AG08395 (cell line): ENCODE measurements at places on chromosomes 1 and 21.

GRCh38 chr1:208201229-208201628 is 43.0 kb downstream of the PLXNA2 start:
- DNase-seq: peak; percentile 95

GRCh38 chr1:108570128-108570527 is 10.2 kb downstream of the EEIG2 start:
- peak; percentile 43 for DNase-seq

DNA sequence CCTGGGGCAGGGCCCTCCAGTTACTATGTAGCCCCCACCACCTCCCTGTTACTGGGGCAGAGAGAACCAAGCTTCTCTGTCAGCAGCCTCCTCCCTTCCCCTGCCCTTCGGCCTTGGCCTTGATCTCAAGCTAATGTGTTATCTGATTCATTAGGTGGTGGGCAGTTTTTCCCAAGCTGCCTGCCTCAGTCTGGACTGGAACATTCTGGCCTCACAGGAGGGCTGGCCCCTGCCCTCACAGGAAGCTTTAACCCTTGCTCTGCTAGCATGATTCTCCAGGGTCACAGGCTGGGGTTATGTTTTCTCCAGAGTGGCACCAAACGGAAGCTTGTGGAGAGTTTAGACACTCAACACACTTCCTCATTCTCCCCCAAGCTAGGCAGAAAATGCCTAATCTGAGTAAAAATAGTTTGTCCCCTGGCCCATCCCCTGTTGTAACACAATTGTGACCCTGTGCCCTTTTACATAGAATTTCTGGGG is 37.2 kb upstream of the SLC6A9 start:
- DNase-seq: no peak

- DNase-seq: peak; percentile 88
Observed at GRCh38 chr1:156445789-156446263, 54.7 kb downstream of the MEF2D start.

DNA sequence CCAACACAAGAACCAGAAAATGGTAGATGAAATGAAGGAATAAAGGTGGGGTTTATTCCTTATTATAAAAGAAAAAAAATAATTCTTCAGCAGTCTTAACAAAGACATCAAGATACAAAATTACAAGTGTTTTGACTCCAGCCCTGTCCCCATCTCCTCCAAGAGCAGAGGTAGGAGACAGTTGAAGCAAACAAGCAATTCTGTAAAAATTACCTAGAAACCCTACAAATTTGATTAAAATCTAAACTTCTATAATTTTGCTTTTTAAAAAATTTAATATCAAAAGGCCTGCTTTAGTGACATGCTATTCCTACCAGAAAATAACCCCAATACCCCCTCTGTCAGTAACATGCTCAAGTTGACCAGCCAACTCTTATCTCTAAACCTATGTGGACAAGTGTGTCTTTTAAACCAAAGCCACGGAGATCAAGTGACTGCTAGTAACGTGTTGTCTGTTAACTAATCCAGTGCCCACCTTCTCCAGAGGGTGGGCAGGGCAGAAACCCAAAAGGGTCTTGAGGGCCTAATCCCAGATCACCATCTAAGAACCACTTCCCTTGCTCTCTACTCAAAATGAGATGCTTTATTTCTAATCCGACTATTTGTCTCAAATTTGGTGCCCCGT is 8.4 kb downstream of the GLUL start:
- DNase-seq: no peak

- DNase-seq: no peak
Observed at GRCh38 chr1:98472878-98473277, 188.6 kb upstream of the SNX7 start.

DNA sequence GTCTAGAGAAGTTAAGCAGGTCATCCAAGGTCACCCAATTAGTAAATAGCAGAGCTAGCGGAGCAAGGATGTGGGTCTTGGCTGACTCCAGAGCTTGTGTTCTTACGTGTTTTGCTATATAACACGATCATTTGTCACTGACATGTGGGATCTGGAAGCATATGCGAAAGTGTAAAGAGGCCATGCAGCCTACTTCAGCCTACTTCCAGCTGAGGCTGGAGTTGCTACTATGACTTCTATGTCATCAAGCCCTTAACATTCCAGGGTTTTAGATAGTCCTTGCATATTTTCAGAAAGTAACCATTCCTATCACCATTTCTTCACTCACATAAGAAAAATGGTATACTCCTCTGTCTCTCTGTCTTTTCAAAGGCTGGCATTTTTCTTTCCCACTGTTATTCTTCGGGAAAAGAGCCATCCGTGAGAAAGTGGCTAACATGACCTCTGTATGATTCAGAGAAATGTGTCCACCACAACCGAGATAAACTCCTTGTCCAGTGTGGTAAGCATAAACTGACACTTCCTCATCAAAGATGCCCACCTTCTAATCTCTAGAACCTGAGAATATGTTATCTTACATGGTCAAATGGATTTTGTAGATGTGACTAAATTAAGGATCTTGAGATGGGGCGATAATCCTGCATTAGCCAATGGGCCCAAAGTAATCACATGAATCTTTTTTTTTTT is 24.0 kb upstream of the ABL2 start:
- DNase-seq: no peak

GRCh38 chr1:173002891-173003838 is 47.6 kb downstream of the TNFSF18 start:
- DNase-seq: peak; percentile 46

- DNase-seq: no peak
Observed at GRCh38 chr1:198957044-198957443, 318.2 kb downstream of the PTPRC start.

DNA sequence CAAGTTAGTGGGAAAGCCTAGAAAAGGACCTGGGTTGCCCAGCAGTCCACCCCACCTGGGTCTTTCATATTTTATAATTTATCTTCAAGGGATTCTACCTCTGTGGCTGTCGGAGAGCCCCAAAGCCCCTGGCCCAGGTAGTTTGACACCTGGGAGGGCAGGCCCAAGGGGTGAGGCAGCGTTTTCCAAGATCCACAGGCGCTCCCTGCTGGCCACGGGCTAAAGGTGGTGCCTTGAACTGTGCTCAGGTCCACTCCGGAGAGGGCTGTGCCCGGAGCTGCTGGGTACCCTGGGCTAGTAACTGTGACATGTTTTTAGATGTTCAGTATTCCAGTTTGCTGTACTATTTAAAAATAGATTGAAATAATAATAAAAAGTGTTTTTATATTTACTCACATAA is 37.2 kb upstream of the CRNN start:
- no peak for DNase-seq

DNA sequence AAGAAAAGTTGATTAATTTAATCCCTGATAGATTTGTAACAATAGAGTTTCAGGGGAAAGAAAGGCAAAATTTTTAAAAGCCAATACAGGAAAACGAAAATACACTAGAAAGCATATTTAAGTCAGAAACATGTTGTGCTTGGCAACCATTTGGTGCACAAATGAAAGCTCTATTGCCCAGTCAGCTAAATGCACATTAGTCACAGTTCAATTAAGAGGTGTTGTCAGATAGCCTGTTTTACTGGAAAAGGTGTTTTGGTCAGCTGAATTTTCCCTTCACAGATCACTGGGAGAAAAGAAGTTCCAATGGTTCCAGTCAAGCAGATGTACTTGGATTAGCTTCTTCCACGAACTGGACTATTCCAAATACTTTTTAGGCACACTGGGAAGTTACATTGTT is 25.4 kb downstream of the RGS4 start:
- no peak for DNase-seq

DNA sequence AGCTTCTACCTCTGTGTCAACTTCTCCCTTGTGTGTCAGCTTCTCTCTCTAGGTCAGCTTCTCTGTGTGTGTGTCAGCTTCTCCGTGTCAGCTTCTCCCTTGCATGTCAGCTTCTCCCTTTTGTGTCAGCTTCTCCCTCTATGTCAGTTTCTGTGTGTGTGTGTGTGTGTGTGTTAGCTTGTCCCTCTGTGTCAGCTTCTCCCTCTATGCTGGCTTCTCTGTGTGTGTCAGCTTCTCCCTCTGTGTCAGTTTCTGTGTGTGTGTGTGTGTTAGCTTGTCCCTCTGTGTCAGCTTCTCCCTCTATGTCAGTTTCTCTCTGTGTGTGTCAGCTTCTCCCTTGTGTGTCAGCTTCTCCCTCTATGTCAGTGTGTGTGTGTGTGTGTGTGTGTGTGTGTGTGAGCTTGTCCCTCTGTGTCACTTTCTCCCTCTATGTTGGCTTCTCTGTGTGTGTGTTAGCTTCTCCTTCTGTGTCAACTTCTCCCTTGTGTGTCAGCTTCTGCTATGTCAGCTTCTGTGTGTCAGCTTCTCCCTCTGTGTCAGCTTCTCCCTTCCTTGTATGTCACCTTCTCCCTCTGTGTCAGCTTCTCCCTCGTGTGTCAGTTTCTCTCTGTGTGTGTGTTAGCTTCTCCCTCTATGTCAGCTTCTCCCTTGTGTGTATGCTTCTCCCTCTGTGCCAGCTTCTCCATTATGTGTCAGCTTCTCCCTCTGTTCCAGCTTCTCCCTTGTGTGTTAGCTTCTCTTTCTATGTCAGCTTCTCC is 6.3 kb upstream of the UBXN10 start:
- DNase-seq: no peak

DNA sequence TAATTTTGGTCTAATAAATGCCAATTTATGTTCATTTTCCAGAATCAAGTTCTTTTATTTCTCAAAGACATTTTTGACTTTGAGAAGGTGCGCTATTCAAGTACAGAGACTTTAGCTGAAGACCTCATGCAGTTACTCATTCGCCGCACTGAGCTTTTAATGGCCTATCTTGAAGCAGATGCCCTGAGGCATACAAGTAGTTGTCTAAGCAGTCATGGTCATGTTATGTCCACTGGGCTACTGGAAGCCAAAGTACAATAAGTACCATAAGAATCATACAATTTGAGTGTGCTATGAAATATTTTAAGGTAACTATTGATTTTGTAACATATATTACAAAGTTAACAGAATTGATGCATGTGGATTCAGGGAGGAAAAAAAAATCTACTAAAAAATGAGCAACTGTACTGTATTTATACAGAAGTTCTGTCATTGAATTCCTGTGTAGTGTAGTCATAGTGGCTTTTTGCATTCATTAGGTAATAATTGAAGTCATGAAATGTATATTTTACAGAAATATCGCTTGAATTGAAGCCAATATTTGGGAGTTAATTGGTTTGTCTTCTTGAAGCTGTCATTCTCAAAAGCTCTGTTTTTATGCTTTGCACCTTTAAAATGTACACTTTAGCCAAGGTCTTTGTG is 13.5 kb upstream of the NEXN start:
- DNase-seq: no peak

DNA sequence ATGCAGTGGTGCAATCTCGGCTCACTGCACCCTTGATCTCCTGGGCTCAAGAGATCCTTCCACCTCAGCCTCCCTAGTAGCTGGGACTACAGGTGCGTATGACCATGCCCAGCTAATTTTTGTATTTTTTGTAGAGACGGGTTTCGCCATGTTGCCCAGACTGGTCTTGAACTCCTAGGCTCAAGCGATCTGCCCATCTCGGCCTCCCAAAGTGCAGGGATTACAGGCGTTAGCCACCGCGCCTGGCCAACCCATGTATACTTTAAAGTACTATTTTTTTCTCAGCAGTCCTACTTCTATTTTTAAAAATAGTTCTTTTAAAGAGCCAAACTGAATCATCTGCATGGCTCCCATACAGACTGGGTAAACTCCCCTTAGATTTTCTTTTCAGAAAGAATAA is 3.5 kb downstream of the STK40 start:
- DNase-seq: no peak

DNA sequence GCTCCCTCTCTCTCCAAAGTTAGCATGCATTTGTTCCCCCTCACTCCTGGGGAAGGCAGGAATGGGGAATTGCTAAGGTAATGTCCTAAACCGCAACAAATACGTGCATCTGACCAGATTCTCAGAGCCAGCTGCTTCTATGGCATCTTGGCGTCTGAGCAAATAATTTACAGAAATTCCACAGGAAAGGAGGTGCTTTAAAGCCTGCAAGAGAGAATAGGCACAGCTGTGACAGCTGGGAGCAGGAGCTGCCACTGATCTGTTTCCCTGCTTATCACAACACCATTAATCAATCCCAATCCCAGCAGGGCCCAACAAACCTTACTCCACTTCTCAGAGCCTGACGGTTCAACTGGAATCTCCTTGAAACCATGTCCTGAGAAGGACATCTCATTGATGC is 83.5 kb upstream of the ZNF281 start:
- DNase-seq: no peak

GRCh38 chr1:167635941-167636340 is 5.9 kb downstream of the RCSD1 start:
- DNase-seq: no peak

DNA sequence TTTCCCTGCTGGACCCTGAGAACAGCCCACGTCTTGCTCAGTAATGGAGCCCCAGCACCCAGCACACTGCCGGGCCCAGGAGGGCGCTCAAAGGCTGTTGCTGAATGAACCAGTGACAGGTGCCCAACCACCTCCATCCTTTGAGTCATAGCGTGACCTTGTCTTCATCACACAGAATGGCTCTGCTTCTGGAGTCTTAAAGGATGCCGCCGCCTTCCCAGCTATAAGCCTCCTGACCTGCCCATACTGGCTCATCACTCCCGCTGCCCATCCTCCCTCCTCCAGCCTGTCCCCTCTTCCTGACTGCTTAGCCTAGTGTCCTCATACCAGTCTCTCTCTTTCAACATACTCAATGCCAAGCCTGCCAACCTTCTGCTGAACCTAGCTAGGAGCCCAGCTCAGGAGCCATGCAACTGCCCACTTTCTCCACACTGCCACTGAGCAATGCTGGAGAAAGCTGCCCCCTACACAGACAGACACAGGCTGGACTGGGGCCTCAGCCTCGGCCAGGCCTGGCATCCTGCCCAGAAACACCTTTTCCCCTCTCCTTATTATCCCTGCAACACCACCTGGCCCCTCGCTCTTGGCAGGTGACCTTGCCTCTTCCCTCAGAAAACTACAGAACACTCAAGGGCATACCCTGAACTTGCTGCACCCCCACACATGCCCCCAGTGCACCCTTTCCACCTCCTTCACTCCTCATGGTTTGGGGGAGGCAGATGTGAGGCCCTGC is 14.1 kb downstream of the TTC39A start:
- no peak for DNase-seq

DNA sequence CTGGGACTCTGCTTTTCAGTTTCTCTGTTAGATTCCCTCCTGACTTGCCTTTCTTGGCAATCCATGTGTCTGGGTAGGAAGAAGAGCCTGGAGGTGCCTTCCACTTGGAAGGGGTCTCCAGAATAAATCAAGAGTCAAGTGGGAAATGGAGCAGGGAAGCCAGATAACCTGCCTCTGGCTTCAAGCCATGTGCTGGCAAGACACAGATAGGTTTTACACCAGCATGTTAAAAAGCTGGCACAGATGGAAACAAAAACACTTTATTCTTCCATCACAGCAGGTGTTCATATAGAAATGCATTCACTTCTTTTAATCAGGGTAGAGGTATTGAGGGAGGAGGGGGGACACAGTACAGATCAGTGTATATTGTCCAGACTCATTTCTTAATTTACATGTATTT is 356.9 kb upstream of the RUNX1 start:
- no peak for DNase-seq

DNA sequence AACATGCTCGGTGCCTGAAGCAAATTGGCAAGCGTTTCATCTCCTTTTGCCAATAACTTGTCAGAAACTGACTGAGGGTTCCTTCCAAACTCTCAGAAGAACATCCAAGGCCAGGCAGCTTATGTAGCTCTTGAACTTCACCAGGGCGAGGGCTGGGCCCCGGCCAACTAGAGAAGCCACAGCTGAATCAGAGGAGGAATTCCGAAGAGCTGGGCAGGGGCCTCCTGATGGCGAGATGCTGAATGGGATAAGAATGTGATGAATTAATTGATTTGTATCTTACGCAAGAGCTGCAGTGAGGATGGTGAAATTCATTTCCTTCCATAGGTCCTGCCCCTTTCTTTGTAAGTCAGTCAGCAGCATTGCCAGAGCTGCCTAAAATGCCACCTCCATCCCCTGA is 345.8 kb downstream of the KIF26B start:
- peak; percentile 93 for DNase-seq

GRCh38 chr21:41827951-41828883 is 50.9 kb downstream of the PRDM15 start:
- DNase-seq: no peak
